ENCODE measurements at places on chromosomes 4 and X.

GRCh38 chr4:40685300-40685699 lies 55.6 kb upstream of the RBM47 start:
- DNase-seq = no peak

GRCh38 chr4:177171588-177171987 lies 138.1 kb upstream of the NEIL3 start:
- DNase-seq = no peak

- no peak for DNase-seq
Measured at GRCh38 chr4:150952167-150952845, 62.8 kb downstream of the LRBA start.

- no peak for DNase-seq
Measured at GRCh38 chr4:76283900-76284299, 22.6 kb upstream of the STBD1 start.

- DNase-seq = peak; percentile 92
Measured at GRCh38 chrX:47623540-47624027, 3.9 kb upstream of the SYN1 start.

DNA sequence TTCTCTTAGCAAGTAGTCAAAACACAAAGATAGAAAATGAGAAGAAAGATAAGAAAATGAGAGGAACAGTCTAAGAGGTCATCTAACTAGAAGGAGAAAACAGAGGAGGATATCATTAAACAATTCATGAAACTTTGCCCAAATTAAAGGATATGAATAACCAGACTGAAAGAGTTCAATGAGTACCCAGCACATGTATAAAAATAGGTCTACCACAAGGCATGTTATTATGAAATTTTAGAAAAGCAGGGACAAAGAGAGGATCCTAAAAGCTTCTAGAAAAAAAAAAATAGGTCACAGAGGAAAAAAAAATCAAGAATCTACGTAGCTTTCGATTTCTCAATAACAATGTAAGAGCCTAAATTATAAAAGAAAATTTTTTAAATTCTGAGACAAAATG lies 118.5 kb downstream of the WDFY3 start:
- no peak for DNase-seq

GRCh38 chr4:127162741-127163140 lies 470.0 kb upstream of the INTU start:
- no peak for DNase-seq

GRCh38 chr4:22315628-22316027 lies 200.2 kb downstream of the ADGRA3 start:
- DNase-seq = no peak

DNA sequence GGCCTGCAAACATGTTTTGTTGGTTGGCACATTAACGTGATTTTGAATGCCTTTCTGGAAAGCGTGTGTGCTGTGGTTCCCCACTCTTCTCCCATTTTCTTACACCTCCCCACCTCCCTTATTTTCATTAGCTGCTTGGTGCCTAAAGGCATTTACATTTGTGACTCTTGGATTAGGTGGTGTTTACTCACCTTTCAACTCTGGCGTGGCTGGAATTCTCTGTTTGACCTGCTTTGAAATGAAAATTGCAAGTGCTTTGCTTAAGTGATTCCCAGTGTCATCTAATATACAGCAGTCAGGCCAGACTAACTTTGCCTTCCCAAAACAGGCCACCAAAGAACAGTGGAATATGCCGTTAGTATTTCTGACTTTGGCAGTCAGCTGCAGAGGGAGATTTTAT lies 80.5 kb downstream of the NHSL2 start:
- DNase-seq = no peak

All from G401 (cell line).